Stimulated activated CD4-positive, alpha-beta T cell treated with anti-CD3 and anti-CD28 coated beads, Interleukin-15, amount 100 ng/mL, for 24 hours (primary cell): ENCODE measurements at places on chromosomes 5 and 9.

- DNase-seq, result no peak
These were observed 1.2 kb downstream of the TIFAB start for GRCh38 chr5:135450952-135451351.

- peak; percentile 93 for DNase-seq
These were observed at the start of gene APC for GRCh38 chr5:112737463-112738190. Gene APC, plus strand, starts transcription at chr5:112737885. Its CDS starts 17,006 bp downstream, at chr5:112754891.

DNA sequence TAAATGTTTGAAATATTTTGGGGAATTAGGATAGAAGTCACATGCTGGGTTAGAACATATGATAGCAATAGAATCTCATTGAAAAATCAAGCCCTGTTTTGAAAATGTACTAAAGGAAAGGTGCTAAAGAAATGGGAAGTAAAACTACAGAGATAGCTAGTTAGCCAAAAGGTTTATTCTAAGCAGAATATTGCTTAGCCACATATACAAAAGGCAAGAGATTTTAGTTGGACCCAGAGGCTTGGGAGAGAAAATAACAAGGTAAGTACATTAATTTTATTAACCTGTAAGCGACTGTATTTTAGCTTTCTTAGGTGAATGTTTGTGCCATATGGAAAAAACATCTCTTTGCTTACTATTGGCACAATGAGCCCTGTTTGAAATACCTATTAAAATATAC lies 108.3 kb downstream of the RPS23 start:
- no peak for DNase-seq

- DNase-seq, result no peak
These were observed 24.7 kb downstream of the KLF9 start for GRCh38 chr9:70389621-70390266.

DNA sequence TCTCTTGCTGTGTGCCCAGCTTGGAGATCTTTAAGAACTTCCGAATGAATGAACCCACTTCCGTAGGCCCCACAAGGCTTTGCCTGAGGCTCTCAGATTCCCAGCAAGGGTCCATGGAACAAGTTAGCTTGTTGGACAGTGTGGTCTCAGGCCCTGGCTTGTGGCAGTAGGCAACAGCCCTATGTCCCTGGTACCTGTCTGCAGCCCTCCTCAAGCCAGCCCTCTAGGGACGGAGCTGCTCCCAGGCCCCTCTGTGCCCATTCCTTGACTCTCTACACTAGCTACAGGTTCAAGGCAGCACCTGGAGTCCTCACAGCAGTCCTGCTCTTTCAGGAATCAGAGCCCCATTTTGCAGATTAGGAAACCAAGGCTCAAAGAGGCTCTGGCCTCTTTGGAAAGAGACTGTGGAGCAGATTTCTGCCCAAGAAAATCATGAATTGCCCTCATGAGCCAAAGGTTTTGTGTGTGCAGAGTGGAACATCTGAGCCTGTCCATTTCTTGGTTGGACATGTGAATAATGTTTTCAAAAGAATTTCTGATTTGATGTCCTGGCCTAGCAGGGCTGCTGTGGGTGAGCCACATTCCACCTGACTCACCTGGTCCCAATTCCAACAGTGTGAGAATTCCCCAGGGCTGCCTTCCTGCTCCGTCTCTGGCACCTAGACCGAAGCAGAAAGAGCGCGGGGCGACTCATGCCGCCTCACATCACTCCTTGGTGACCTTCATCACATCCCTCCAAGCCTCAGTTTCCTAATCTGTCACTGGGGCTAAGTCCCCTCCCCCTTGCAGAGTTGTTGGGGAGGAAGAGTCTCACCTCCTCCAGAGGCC lies 131.7 kb downstream of the BARX1 start:
- DNase-seq, result no peak
